ENCODE measurements at places on chromosomes 7 and 10.

DNA sequence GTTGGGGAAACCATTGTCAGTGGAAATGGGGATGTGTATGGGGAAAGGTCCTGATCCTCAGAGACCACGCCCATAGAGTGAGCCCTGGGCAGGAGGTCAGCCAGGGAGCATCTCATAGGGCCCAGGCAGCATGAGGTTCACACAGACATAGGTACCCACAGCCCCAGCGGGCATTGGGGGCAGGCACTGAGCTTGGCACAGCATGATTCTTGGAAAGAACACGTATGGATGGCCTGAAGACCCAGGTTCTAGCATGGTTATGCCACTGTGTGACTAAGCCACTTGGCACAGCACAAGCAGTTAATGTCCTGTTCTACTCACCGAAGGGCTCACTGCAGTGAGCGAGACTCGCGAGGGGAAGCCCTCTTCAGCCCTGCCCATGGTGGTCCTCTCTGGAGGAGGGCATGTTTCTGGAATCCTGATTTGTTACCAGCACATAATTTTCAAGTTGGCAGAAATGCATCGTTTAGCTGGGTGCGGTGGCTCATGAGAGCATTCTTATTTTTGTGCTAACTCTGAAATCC, 125.2 kb downstream of the UBE2H start:
- no peak for DNase-seq

DNA sequence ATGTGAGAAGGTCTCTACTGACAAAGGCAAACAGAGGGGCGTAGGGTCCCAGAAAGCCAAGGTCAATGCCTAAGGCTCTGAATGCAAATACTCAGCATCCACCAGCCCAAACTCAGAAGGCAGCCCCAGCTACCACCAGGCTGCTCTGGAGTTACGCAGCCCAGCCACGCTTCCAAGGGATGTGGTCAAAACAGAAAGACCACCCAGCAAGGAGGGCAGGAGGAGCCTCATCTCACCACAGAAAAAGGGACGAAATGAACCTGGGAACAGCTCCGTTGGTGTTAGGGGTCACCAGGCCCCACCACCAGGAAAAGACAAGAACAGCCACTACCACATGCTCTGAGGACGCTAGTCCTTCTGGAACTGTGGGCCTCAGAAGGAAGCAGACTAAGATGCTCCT, 65.1 kb downstream of the CTBP2 start:
- DNase-seq: no peak

- no peak for DNase-seq
These were observed 17.0 kb downstream of the CHST12 start for GRCh38 chr7:2420216-2420933.

DNA sequence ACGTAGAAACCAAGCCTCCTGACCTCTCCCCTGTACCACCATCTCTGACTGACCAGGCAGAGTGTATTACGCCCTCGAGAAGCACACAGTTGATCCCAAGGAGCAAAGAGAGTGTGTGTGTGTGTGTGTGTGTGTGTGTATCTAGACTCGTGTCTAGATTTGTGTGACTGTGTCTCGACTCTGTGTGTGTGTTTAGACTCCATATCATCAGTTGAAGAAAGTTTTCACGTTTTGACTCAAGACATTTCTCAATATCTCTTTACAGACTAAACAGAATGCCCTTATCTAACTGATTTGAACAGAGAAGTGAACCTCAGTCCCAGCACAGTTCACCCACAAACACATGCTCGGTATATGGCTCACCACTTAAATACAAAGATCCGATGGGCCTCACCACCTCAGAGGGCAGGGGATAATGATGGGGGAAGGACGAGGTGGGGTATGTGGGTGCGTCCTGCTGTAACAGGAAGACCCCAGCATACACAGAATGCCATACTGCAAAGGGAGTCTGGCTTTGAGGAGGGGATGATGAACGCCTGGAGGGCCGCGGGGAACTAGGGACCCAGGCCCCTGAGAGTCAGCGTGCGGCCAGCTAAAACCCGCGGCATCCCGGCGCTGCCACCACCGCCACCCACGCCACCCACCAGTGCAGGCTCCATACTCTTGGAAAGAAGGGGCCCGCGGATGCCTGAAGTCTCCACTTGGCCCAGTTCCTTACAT, 780 bp downstream of the ALDH18A1 start:
- DNase-seq: no peak

DNA sequence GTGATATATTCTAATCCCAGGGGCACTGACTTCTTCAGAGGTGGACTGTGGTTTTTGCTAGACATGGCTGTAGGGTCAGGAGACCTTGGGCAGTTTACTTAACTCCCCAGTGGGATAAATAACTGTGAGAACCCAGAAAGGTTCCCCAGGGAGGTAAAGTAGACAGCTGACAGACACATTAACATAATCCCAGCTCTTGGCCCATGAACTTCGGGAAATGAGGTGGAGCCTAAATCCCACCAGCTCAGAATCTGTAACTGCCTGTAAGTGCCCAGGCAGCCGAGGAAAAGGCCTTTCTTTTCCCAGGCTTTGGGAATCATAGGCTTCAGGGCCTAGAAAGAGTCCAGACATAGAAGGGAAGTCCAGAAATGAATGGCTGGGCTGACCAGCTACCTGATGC, 106.0 kb downstream of the LRRC18 start:
- DNase-seq: no peak

DNA sequence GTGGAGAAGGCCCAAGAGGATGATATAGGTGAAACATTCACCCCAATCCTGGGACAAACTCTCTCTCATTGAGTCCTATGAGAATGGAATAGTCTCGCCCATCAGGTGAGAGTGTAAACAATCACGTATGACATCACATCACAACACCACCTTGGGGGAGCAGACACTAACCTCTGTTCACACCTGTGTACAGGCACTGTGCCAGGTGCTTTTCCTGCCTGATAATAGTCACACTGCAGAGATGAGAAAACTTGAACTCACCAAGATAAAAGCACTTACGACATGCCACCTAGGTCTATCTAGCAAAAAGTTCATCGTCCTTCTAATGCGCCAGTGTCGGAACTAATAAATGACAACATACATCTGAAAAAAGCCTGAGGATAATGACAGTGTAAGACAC, 187.8 kb downstream of the FAM107B start:
- DNase-seq: no peak

- DNase-seq: no peak
These were observed 25.1 kb downstream of the HDAC9 start for GRCh38 chr7:18520450-18521235.

- no peak for DNase-seq
These were observed 57.7 kb downstream of the NCAPG2 start for GRCh38 chr7:158646766-158647474.

Data from stimulated activated CD8-positive, alpha-beta memory T cell treated with anti-CD3 and anti-CD28 coated beads, Interleukin-2, amount 100 ng/mL, for 1 hour (primary cell).